ENCODE measurements at places on chromosomes 12 and 14. TPM values are rescaled to one million over a fixed set of nuclear protein-coding genes. Genes with fewer than 3 reads are reported as not detected.

- DNase-seq, result no peak
Measured at GRCh38 chr12:103794309-103795213, 46.5 kb downstream of the NT5DC3 start.

Gene IL23A
- total RNA-seq, result not detected

Gene RPL10L
- total RNA-seq, result not detected

- no peak for DNase-seq
Measured at GRCh38 chr14:92391726-92392125, 68.8 kb downstream of the SLC24A4 start.

Gene PMCH
- total RNA-seq, result not detected

DNA sequence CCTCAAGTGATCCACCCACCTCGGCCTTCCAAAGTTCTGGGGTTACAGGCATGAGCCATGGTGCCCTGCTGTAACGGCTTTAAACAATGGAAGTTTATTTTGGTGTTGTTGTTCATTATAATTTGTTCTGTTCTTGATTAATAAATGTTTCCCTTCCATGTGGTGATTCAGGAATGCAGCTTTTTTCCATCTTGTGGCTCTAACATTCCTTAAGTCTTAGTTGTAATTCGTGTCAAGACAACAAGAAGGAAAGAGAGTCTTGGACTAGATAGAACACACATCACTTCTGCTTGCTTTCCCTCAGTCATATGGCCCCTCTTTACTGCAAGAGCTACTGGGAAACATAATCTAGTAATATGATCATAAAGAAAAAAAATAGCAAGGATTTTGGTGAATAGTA lies 211.6 kb downstream of the SLC6A15 start:
- DNase-seq, result no peak

DNA sequence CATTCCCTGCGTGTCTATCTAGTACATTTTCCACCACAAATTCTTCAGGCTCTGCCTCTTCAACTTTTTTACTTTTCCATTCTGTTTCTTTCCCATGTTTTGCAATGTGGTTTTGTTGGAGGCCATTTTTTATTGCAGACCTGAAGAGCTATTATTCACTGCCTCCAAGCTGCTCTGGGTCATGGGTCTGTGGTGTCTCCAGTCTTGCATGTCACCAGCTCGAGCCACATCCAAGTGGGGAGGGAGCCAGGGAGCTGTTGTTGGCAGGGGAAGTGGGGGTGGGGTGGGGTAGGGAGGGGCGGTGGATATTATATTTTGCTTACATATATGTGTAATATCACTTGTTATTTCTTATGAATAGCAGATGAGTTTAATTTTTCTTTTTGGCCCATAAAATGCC lies 69.1 kb downstream of the VEZT start:
- no peak for DNase-seq

- DNase-seq, result no peak
Measured at GRCh38 chr12:104985206-104985605, 910 bp upstream of the NOPCHAP1 start.

DNA sequence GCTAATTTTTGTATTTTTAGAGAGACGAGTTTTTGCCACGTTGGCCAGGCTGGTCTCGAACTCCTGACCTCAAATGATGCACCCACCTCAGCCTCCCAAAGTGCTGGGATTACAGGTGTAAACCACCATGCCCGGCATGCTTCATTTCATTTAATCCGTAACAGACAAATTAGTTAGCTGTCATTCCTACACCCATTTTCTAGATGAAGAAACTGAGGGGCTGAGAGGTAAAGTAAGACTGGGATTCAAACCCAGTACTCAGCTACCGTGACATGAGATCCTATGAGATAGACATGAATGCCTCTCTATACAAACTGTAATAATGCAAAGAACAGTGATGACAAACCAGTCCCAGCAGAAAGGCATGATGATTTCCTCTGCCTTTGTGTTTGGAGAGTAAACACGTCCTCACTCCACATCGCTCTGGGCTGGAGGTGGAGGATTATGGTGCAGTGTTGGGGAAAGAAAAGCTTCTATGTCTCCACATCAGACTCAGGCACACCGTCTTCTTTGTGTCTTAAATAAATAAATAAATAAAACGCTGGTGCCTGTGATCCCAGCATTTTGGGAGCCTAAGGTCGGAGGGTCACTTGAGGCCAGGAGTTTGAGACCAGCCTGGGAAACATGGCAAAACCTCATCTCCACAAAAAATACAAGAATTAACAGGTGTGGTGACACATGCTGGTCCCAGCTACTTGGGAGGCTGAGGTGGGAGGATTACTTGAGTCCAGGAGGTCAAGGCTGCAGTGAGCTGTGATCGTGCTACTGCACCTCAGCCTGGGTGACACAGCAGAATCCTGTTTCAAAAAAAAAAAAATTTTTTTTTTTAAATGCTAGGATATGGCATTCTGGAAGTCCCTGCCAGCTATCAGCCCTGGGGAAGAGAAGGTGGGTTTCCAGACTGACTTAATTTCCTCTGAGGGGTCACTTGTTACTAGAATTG lies 10.5 kb downstream of the VSX2 start:
- DNase-seq, result no peak

Gene ESPL1
- total RNA-seq, result 2.0 TPM
